ENCODE measurements at places on chromosomes 3 and 15.

DNA sequence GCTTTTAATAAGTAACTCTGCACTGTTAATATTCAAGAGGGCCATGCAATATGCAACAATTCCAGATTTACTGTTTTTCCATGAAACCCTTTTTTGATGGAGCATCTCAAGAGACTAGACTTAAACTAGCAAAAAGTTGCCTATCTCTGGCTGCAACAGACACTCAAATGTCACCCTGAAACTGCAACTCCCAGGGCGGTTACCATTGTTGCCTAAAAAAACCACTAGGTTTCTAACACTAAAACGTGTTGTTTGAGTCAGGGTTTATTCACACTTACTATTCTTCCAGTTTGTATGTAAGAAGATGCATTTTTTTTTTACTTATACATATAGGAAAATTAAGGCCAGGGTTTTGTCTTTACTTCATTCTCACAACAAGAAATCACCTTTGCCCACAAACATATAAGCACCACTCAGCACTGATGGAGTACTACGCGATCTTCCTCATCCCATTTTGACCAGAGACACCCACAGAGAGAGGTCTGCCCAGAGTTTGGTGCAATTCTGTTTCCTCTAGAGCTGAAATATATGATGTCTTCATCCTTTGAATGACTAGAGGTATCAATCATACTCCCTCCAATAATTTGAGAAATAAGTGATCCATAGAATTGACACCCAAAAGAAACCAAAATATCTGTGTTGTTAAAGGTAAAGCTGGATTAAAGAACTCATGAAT, 124.0 kb upstream of the SNTN start:
- DNase-seq, result no peak

DNA sequence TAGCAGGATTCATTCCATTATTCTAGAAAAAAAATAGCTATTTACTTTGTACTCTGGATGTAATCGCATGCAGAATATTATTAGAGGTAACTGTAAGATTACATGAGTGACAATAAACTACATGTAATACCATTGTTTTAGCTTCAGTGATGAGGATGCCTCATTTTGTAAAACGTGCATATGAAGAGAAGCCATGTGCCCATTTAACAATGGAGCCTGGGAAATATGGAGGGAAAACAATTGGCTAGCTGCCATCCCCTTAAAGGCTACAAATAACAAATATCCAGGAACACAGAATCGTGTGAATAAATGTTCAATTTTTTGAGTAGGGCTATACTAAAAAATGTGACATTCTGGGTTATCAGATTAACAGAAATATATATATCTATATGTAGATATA, 151.1 kb downstream of the SAMMSON start:
- DNase-seq, result no peak

GRCh38 chr3:139586420-139587017, 47.0 kb upstream of the RBP1 start:
- DNase-seq, result no peak

GRCh38 chr3:185661772-185662171, 75.7 kb downstream of the SENP2 start:
- DNase-seq, result no peak

GRCh38 chr3:49942651-49943050, 2.7 kb downstream of the RBM6 start:
- no peak for DNase-seq

All from activated CD8-positive, alpha-beta memory T cell treated with anti-CD3 and anti-CD28 coated beads for 1 hour (primary cell).